ENCODE measurements at places on chromosomes 12 and 14.

- DNase-seq = no peak
Observed at GRCh38 chr12:52298677-52299190, 7.4 kb upstream of the KRT81 start.

GRCh38 chr14:76203086-76204001 lies 51.6 kb downstream of the GPATCH2L start:
- peak; percentile 96 for DNase-seq

- no peak for DNase-seq
Observed at GRCh38 chr12:49798934-49799333, 29.3 kb downstream of the NCKAP5L start.

- peak; percentile 56 for DNase-seq
Observed at GRCh38 chr12:64716839-64717455, 42.3 kb downstream of the GNS start.

DNA sequence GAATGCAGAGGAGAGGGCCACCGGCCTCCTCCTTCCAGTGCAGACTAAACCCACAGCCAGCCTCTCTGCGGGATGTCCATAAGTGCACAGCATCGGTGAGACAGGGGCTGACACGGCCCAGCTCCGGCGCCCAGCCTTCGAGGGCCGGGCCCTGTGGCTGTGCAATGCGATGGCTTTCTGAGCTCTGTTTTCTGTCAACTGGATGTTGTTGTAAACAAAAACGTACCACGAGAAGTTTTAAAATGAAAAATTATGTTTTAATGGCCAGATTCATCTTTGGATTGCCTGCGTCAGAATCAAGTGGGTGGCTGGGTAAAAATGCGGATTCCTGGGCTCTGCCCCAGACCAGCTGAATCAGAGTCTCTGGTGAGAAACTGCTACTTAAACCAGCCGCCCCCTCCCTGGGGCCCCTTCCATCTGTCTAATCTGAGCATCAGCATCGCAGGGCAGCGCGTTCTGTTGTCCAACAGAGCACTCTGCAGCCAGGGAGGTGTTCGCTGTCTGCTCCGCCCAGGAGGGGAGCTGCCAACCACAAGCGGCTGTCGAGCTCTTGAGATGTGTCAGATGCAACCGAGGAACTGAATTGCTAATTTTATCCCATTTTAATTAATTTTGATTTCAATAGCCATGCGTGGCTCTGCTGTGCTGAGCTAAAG lies 133.4 kb downstream of the RFLNA start:
- peak; percentile 82 for DNase-seq

GRCh38 chr12:59911516-59911915 lies 315.7 kb downstream of the SLC16A7 start:
- no peak for DNase-seq

DNA sequence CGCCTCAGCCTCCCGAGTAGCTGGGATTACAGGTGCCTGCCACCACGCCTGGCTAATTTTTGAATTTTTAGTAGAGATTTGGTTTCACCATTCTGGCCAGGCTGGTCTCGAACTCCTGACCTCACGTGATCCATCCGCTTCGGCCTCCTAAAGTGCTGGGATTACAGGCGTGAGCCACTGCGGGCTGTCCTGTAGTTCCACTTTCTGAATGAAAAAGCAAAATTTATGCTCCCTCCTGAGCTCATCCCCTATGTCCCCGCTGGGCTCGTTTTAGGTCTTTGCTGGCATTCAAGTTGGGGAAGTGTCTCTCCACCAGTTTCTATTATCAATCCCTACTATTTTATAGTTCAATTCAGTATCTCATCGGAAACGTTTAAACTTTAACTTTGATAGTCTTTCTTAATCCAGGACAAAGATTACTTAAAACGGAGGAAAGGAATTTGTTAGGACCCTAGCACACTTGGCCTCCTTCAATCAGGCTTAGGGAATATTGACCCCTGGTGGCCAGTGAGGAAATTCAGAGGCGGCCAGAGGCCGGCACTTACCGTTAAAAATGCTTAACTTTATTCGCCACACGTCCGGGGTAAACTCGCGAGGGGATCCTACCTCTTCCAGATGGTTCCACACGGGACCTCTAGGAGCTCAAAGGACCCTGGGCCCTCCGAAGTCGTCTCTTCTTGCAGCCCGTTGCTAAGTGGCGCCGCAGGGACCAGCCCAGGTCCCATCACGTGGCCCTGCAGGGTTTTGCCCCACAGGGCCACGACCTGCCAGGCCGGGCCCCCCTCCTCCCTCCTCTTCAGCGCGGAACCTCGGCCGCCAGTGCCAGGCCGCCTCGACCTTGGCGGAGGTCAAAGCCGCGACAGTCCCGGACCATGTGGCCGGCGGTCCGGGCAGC lies 11.4 kb upstream of the DNAL1 start:
- DNase-seq = peak; percentile 81

- DNase-seq = no peak
Observed at GRCh38 chr12:132021031-132021871, 71.5 kb downstream of the EP400 start.
